ENCODE measurements at places on chromosomes 4 and X. TPM values are rescaled to one million over a fixed set of nuclear protein-coding genes. Genes with fewer than 3 reads are reported as not detected.

- no peaks in the 10 kb centered on the region for H3K4me1 ChIP-seq
- H3K27ac ChIP-seq, result peak overlapping the region; percentile 68
- H3K27me3 ChIP-seq, result peaks cover 4% of the 10 kb centered on the region
- no peak for DNase-seq
Observed at GRCh38 chr4:77342170-77342810, 185.3 kb downstream of the CCNG2 start.

DNA sequence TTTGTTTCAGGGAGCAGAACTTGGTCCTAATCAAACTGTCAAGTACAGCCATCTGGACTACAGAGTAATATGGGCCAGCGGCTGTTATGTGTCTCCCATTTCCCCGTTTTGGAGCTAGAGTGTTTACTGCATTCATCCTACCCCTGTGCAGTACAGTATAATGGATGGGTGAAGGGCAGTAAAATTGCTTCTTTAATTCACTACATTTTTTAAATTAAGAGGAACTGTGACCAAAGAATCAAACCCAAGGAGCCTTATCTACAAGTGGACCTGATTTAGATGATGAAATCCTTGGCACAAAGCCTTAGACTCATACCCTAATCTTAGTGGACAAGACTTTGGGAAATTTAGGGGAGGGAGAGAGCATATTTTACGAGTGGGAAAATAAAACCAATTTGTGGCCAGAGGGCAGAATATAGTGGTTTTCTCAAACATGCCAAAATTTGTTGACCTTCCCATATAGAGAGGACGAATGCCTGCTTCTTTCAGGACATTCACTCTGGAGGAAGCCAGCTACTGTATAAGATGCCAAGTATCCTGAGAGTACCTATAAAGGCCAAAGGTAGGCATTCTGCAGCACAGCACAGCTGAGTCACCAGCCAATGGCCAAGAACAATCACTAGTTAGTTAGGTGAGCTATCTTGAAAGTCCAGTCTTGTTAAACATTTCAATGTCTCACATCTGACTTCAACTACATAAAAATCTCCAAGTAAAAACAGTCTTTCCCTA lies 253.8 kb upstream of the KCNIP4 start:
- H3K27me3 ChIP-seq, result no peaks in the 10 kb centered on the region
- H3K36me3 ChIP-seq, result no peaks in the 10 kb centered on the region
- DNase-seq, result no peak
- no peak overlapping the region for H3K4me3 ChIP-seq
- H3K4me1 ChIP-seq, result no peaks in the 10 kb centered on the region

GRCh38 chr4:108940634-108941033 lies 177.8 kb upstream of the ETNPPL start:
- H3K36me3 ChIP-seq, result no peaks in the 10 kb centered on the region
- no peak for DNase-seq
- peaks cover 6% of the 10 kb centered on the region for H3K27me3 ChIP-seq
- peaks cover 13% of the 10 kb centered on the region for H3K4me1 ChIP-seq

DNA sequence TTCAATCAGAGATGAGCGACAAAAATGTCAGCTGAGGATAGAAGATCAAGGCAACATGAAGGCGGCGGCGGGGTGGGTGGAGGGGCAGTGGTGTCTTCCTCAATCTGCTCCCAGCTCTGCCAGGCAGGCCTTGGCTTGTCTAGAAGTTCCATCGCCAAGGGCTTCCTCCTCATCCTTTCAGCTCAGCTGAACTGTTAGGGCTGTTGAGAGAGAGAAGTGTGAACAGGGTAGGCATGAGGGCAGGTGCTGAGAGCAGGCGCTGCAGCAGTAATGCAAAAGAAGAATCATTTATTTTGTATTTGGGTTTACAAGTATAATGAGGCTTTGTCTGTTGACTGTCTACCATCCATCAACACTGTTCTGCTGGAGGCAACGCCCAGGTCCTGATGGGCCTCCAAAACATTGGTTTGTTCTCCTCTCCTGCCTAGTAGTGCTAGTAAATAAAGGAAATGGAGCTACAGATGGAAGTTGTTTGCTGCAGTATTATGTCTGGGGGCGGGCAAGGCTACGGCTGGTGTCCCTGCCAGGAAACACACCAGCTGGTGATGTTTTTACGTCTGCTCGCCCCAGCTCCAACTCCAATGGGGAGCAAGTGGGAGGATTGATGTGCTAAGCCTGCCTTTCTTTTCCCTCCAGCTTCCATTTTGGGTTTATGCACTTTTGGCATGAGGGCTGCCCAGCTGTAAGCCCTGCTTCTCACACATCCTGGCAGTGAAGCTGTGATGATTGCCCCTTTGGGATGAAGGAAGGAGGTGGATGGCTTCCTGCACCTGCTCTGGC lies 139.4 kb upstream of the BOD1L1 start:
- no peak overlapping the region for H3K27ac ChIP-seq
- no peak for DNase-seq
- no peaks in the 10 kb centered on the region for H3K36me3 ChIP-seq
- no peaks in the 10 kb centered on the region for H3K4me1 ChIP-seq

DNA sequence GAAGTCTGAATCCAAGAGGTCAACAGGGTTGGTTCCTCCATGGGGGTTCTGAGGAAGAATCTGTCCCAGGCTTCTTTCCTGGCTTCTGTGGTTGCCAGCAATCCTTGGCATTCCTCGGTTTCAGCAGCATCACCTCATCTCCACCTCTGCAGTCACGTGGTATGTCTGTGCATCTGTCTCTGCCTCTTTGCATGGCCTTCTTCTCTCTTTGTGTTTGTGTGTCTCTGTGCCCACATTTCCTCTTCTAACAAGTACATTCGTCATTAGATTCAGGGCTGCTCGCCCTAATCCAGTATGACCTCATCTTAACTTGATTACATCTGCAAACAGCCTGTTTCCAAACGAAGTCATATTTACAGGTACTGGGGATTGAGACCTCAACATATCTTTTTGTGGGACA lies 114.0 kb downstream of the BCOR start:
- H3K27me3 ChIP-seq, result no peaks in the 10 kb centered on the region
- no peaks in the 10 kb centered on the region for H3K36me3 ChIP-seq
- peaks cover 6% of the 10 kb centered on the region for H3K4me1 ChIP-seq
- no peak for DNase-seq
- H3K27ac ChIP-seq, result no peak overlapping the region

DNA sequence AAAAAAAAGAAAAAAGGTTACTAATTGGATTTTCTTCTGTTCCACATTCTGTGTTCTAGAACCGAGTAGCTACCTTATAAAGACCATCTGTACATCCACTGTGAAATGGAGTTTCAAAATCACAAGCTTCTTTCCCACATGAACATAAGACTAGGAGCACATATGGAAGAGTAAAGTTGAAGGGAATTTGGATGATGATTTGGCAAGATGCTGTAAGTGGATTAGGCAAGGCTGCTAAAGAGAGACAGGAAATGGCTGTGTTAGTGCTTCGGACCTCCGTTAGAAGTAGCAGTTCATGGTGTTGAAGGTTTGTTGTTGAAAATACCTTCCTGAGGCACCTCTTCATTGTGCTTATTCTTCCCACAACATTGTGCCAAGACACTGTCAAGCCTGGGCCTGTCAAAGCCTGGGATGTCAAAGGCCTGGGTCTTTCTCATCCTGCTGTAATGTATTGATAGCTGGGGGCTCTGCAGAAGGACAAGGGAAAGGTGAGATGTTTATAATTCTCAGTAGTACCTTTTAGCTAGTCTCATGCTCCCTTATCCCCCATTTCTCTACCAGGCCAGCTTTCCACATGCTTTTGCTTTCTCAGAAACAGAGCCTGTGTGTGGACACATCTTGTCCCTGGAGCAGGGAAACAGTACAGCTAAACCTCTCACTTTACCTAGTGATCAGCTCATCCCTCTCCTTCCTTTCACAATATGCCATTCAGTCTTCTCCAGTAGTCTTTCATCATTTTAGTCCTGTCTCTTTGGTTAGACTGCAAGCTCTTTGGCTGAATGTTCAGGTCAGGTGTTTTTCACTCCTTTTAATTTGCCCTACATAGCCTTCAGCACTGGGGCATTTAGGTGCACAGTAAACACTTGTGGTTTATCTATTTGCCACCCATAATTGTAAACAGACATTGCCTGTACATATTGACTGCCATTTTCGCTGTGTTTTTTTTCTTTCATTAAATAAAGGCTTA lies 37.9 kb upstream of the CYP2U1 start:
- peak overlapping the region; percentile 56 for H3K27ac ChIP-seq
- H3K4me3 ChIP-seq, result no peak overlapping the region
- H3K4me1 ChIP-seq, result peaks cover 23% of the 10 kb centered on the region
- DNase-seq, result no peak
- peaks cover 9% of the 10 kb centered on the region for H3K36me3 ChIP-seq

GRCh38 chr4:5361968-5362367 lies 310.7 kb downstream of the STK32B start:
- H3K36me3 ChIP-seq, result no peaks in the 10 kb centered on the region
- H3K4me3 ChIP-seq, result no peak overlapping the region
- H3K4me1 ChIP-seq, result no peaks in the 10 kb centered on the region
- peaks cover 44% of the 10 kb centered on the region for H3K27me3 ChIP-seq
- DNase-seq, result no peak

DNA sequence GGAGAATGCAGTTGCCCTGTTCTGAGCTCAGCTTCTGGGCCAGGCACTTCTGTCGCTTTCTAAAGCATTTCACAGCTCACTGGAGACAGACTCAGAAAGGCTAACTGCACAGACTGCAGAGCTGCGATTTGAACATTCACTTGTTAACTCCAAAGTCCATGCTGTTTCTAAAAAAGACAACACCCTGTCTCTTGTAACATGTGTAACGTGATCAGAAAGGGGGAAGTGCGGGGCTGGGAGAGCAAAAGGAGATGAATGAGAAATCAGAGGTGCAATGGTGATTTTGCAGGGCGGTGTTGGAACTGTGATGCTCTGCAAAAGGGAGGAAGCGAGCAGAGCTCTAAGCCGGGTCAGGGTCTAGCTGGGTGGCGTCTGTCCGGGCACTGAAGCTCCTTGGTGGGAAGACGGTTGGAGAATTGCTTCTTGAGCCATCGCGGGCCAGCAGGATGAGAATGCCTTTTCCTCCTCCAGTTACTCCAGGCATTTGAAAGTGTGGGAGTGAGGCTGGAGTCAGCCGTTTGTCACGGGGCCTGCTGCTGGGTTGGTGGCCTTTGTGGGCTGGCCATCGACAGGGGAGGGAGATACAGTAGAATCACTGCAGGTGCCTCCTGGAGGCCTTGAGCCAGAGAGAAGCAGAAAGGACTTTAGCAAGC lies 20.3 kb downstream of the TBC1D14 start:
- no peak for DNase-seq
- H3K36me3 ChIP-seq, result peaks cover 26% of the 10 kb centered on the region
- H3K27me3 ChIP-seq, result no peaks in the 10 kb centered on the region
- H3K4me1 ChIP-seq, result peaks cover 55% of the 10 kb centered on the region

GRCh38 chr4:177960566-177960965 lies 518.3 kb upstream of the AGA start:
- no peaks in the 10 kb centered on the region for H3K27me3 ChIP-seq
- H3K36me3 ChIP-seq, result no peaks in the 10 kb centered on the region
- no peaks in the 10 kb centered on the region for H3K4me1 ChIP-seq
- no peak overlapping the region for H3K27ac ChIP-seq
- DNase-seq, result no peak

DNA sequence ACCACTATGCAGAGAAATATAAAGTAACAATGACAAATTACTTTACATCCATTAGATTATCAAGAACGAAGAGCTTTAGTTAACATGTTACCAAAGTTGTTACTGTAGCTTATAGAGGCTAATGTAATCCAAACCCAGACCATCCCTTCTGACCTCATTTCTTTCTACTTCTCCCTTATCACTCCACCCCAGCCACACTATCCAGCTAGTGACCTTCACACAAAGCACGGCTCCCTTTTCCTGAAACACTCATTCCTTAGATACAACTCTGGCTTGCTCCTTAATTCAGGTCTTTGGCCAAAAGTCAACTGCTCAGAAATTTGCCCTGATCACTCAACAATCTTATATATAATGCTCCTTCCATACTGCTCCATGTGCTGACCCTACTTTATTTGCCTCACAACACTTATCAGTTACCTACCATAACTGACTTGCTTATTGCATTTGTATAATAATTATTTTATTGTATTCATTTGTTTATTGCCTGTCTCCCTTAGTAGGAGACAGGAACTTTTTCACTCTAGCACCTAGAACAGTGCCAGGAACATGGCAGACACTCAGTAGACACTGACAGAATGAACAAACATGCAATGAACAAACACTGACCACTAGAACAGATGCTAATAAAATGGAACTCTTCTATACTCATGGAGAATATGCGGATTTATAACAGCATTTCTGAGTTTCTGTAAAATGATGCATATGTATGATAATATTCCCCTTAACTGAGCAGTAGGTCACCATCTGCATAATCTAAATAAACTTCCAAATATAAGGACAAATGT lies 67.6 kb downstream of the EIF4E start:
- H3K27me3 ChIP-seq, result no peaks in the 10 kb centered on the region
- no peaks in the 10 kb centered on the region for H3K4me1 ChIP-seq
- no peak overlapping the region for H3K4me3 ChIP-seq
- H3K27ac ChIP-seq, result no peak overlapping the region
- DNase-seq, result no peak

- DNase-seq, result no peak
- H3K4me3 ChIP-seq, result no peak overlapping the region
- H3K4me1 ChIP-seq, result no peaks in the 10 kb centered on the region
- H3K36me3 ChIP-seq, result no peaks in the 10 kb centered on the region
- H3K27ac ChIP-seq, result no peak overlapping the region
- no peaks in the 10 kb centered on the region for H3K27me3 ChIP-seq
Observed at GRCh38 chrX:33273535-33273934, 62.2 kb upstream of the DMD start.

- H3K36me3 ChIP-seq, result no peaks in the 10 kb centered on the region
- H3K27me3 ChIP-seq, result no peaks in the 10 kb centered on the region
- no peak for DNase-seq
- no peak overlapping the region for H3K4me3 ChIP-seq
- H3K4me1 ChIP-seq, result no peaks in the 10 kb centered on the region
Observed at GRCh38 chr4:35644591-35644990, 599.7 kb downstream of the ARAP2 start.

FAM149A gene
- total RNA-seq, result 9.9 TPM

MGARP gene
- total RNA-seq, result 1.7 TPM

HMX1 gene
- total RNA-seq, result 3.4 TPM

FHDC1 gene
- 23.1 TPM for total RNA-seq

BRS3 gene
- total RNA-seq, result 0.10 TPM

PNMA3 gene
- 4.3 TPM for total RNA-seq
